H1 (cell line): ENCODE measurements at places on chromosomes 4 and X. TPM values are rescaled to one million over a fixed set of nuclear protein-coding genes. Genes with fewer than 3 reads are reported as not detected.

GRCh38 chr4:68062501-68062900, 67.2 kb downstream of the TMPRSS11F start:
- no peak overlapping the region for H3K4me3 ChIP-seq
- no peaks in the 10 kb centered on the region for H3K4me1 ChIP-seq
- no peak for DNase-seq
- no peaks in the 10 kb centered on the region for H3K36me3 ChIP-seq
- H3K27ac ChIP-seq: no peak overlapping the region

DNA sequence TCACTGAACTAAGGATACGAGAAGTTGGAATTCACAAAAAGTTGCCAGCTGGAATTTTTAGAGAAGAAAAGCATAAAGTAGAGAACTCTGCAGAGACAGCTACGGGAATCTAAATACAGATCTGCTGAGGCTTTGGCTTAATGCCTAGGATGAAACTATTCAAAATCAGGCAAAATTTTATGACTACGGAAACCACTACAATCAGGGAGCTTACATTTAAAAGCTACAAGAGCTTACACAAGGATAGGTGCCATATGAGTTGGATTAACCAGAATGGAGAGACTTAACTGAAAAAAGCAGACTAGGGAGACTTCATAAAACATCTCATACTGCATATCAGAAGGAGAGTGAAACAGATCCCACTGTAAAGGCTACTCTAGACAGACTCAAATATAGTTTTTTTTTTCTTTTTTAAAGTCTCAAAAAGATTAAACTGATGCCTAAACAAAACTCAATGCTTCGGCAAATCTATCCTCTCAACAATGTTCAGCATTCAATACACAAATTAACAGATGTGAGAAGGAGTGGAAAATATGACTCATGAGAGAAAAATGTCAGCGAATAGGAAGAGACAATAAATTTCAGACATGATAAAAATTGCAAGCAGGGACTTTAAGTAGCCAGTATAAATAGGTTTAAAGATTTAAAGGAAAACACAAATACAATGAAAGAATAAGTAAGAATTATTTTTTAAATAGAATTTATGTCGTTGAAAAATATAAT, 586.1 kb downstream of the FSTL5 start:
- DNase-seq: no peak
- no peak overlapping the region for H3K4me3 ChIP-seq
- no peaks in the 10 kb centered on the region for H3K27me3 ChIP-seq

The SHROOM4 gene
- 5.6 and 5.9 TPM in 2 replicates for total RNA-seq

- H3K27me3 ChIP-seq: no peaks in the 10 kb centered on the region
- no peak overlapping the region for H3K4me3 ChIP-seq
- no peaks in the 10 kb centered on the region for H3K36me3 ChIP-seq
These were observed 16.4 kb downstream of the MCUB start for GRCh38 chr4:109576462-109576861.

DNA sequence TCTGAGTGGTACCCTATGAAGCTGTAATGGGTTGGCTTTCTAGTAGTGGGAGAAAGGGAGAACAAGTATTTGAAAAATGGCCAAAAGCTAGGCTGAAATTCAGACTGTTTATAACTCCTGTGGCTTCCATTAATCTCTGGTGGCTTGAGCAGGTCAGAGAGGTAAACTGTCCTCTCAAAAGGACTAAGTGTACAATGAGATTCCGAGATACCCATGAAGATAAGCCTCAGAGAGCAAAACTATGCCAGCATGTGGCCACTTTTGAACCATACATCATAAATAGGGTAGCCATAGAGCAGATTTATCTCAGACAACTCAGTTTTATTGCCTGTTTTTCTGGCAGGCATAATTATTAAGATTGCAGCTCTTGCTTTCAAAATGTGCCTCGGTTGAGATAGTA, 89.2 kb downstream of the CHRDL1 start:
- no peaks in the 10 kb centered on the region for H3K27me3 ChIP-seq
- no peaks in the 10 kb centered on the region for H3K4me1 ChIP-seq
- no peak overlapping the region for H3K4me3 ChIP-seq

DNA sequence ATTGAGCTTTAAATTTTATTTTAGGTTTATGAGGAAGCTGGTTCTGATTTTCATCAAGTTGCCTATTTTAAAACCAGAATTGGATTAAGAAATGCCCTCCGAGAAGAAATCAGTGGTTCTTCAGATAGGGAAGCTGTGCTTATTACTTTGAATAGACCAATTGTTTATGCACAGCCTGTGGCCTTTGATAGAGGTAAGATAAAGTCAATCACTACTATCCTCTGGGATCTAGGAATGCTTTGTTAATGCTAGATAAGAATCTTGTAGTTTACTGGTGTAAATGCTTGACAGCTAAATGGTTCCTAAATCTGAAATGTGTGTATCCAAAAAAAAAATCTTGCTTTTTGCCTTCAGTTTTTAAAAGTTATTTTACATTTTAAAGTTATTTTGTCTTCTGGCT, 73.0 kb upstream of the ADAD1 start:
- no peaks in the 10 kb centered on the region for H3K4me1 ChIP-seq
- no peak overlapping the region for H3K4me3 ChIP-seq
- H3K27me3 ChIP-seq: no peaks in the 10 kb centered on the region
- H3K27ac ChIP-seq: no peak overlapping the region
- H3K36me3 ChIP-seq: no peaks in the 10 kb centered on the region; the same call in 1 of the 2 replicates
- no peak for DNase-seq

The DIPK2B gene
- total RNA-seq: not detected in 2 replicates

DNA sequence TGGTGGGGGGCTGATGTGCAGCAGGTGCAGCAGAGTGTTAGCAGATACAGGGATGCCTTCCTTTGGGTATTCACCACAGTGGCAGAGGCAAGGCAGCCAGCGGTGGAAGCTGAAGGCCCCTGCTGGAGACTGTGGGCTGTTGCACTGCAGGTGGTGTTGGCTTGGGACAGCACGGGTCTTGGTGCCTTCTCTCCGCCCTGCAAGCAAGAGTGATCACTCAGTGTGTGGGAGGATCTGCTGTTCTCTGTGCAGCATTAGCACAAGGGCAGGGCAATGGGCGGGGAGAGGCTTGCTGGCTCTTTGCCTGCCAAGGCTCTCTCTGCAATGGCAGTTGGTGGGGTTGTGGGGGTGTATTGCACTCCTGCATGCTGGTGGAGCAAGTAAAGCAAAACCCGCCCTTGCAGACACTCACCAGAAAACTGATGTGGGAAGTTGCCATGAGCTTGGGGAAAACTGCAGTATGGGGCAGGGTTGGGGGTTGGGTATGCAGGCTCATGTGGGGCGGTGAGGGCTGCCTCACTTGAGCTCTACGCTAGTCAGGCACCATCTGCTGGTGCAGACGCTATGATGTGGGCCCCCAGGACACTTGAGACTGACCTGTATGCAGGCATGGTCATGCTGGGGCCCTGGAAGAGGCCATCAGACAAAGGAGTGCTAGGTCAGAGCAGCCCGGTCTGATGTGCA, 820.8 kb upstream of the GRIA3 start:
- no peak overlapping the region for H3K4me3 ChIP-seq
- H3K36me3 ChIP-seq: no peaks in the 10 kb centered on the region
- DNase-seq: no peak
- H3K27ac ChIP-seq: no peak overlapping the region
- H3K4me1 ChIP-seq: no peaks in the 10 kb centered on the region

The RHOH gene
- total RNA-seq: 5.8 and 6.9 TPM in 2 replicates

DNA sequence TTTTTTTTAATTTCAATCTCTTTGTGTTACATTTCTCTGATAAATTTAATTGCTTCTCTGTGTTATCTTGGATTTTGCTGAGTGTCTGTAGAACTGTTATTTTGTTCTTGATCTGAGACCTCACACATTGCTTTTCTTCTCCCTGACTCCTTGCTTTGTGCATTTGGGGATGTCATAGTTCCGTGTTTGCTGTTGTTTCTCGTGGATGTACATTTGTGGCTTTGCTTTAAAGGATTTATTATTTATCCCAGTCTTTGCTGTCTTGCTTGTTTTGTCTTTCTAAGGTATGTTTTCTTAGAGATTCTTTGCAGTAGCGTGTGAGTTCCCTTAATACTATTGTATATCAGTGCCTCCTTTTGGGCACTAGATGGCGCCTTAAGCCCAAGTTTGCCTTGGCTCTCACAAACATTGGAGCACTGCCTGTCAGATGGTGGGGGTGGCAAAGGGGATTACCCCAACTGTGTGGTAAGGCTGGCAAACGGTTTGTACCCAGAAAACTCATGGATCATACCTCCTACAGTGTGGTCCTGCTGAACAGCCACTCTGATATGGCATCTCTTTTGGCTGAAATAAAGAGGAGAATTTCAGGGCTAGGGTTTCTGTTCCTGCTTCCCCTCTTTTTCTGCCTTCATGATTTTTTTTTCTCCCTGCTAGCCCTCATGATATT, 96.4 kb downstream of the PGRMC2 start:
- no peak overlapping the region for H3K27ac ChIP-seq
- peak; percentile 27 for DNase-seq
- no peak overlapping the region for H3K4me3 ChIP-seq
- H3K4me1 ChIP-seq: peaks cover 5% of the 10 kb centered on the region

DNA sequence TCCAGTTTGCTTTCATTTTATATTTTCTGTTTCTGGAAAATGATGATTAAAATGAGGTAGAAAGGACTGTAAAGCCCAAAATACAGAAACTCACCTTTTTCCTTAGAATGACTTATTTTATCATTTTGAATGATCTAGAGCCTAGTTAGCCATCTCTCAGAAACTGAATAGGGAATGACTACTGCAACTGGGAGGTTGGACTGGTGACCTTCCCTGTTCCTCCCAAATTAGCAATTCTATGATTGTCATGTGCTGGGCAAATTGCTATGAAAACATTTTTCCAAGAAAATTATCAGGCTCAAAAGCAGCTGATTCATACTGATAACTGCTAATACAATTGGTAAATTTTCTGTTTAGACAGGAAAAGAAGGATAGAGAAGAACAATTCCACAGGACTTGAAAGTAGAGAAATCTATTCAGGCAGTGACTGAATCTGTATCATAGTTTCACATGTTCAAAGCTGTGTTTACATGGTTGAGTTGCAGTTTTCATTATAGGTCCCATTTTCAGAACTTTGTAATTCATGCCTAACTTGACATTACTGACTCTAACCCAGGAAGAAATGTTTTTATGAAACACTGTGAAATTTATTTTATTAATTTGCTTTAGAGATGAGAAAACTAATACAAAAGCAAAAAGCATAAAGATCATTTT, 43.4 kb upstream of the SEC24B start:
- no peaks in the 10 kb centered on the region for H3K36me3 ChIP-seq
- H3K27ac ChIP-seq: no peak overlapping the region
- no peak for DNase-seq
- no peak overlapping the region for H3K4me3 ChIP-seq

- DNase-seq: no peak
- no peak overlapping the region for H3K27ac ChIP-seq
- no peaks in the 10 kb centered on the region for H3K4me1 ChIP-seq
- no peaks in the 10 kb centered on the region for H3K36me3 ChIP-seq
These were observed 22.8 kb downstream of the MSN start for GRCh38 chrX:65690057-65690855.

DNA sequence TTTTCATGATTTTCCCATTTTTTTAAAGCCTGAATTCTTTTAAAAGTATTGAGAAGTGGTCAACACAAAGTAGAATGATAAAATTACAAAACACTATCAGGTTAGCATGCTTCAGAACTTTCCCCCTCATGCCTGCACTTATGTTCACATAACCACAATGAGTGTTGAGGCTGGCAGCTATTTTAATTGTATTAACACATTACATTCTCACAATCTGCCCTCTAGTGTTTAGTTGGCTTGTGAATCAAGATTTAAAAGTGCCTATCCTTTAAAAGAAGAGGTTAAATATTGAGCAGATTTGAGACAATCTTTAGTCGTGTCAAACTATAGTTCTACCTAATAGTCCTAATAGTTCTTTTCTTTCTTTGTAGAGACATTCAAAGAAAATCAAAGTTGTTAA, 93.6 kb upstream of the NAP1L5 start:
- no peak for DNase-seq
- no peak overlapping the region for H3K27ac ChIP-seq
- no peaks in the 10 kb centered on the region for H3K4me1 ChIP-seq
- no peaks in the 10 kb centered on the region for H3K36me3 ChIP-seq
- H3K27me3 ChIP-seq: no peaks in the 10 kb centered on the region
- no peak overlapping the region for H3K4me3 ChIP-seq

- no peak overlapping the region for H3K4me3 ChIP-seq
- no peaks in the 10 kb centered on the region for H3K27me3 ChIP-seq
- no peaks in the 10 kb centered on the region for H3K4me1 ChIP-seq
- no peak for DNase-seq
- H3K36me3 ChIP-seq: no peaks in the 10 kb centered on the region
These were observed 16.3 kb upstream of the SULT1B1 start for GRCh38 chr4:69776696-69777095.

The NPY2R gene
- 0.34 and 0.41 TPM in 2 replicates for total RNA-seq

The GABRG1 gene
- total RNA-seq: 0.36 and 0.43 TPM in 2 replicates

DNA sequence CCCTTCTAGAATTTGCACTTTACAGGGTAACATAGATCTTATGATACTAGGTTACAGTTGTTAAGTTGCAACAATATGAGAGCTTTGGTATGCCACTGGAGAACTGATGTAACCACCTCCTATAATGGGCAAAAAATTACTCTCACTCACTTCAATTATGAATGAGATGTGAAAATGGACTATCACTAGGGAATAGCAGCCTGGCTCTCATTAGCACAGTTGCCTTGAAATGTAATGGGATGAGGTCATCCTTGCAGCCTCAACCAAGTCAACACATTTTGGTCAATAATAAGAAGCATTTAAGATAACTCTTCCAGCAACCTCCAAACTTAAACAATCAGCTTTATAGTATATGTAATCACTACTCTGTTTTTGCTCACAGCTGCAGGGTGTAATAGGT, 69.4 kb downstream of the TBC1D9 start:
- peaks cover 7% of the 10 kb centered on the region for H3K27me3 ChIP-seq
- no peak for DNase-seq
- no peak overlapping the region for H3K4me3 ChIP-seq
- no peaks in the 10 kb centered on the region for H3K4me1 ChIP-seq

GRCh38 chr4:99077177-99077576, 11.4 kb downstream of the ADH5 start:
- H3K4me3 ChIP-seq: no peak overlapping the region
- H3K27me3 ChIP-seq: no peaks in the 10 kb centered on the region
- peaks cover 68% of the 10 kb centered on the region for H3K36me3 ChIP-seq
- no peak overlapping the region for H3K27ac ChIP-seq
- DNase-seq: no peak
- H3K4me1 ChIP-seq: no peaks in the 10 kb centered on the region

- no peak overlapping the region for H3K4me3 ChIP-seq
- H3K4me1 ChIP-seq: no peaks in the 10 kb centered on the region; the same call in none of the 2 replicates
- no peaks in the 10 kb centered on the region for H3K27me3 ChIP-seq
- DNase-seq: no peak
- H3K36me3 ChIP-seq: no peaks in the 10 kb centered on the region
These were observed 35.3 kb downstream of the ARFIP1 start for GRCh38 chr4:152815078-152815477.

The DUX4 gene
- not detected in 2 replicates for total RNA-seq

DNA sequence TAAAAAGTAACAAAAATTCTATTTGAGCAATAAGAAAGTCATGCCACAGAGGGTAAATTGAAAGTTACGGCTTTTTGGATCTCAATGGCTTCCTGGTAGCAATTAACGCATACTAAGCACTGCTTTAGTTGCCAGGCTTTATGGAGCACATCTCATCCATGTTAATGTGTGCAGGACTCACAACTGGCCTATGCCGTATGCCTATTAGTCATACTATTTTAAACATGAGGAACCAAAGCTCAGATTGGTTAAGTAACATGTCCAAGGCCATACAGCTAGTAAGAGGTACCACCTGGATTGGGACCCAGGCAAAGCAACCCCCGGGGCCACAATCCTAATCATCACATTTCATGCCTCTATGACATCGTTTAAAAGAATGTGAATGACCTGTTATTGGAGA, 17.1 kb downstream of the DAPP1 start:
- no peaks in the 10 kb centered on the region for H3K36me3 ChIP-seq
- no peaks in the 10 kb centered on the region for H3K4me1 ChIP-seq
- DNase-seq: no peak
- no peak overlapping the region for H3K27ac ChIP-seq
- no peaks in the 10 kb centered on the region for H3K27me3 ChIP-seq
- no peak overlapping the region for H3K4me3 ChIP-seq

The MAGEA1 gene
- total RNA-seq: not detected in 2 replicates
